HuH-7 (cell line): ENCODE measurements at places on chromosomes 7 and 10.

GRCh38 chr7:116780521-116780920 is 81.9 kb upstream of the CAPZA2 start:
- DNase-seq, result no peak

- no peak for DNase-seq
Measured at GRCh38 chr7:142616121-142616643, 133.1 kb upstream of the PRSS1 start.

- DNase-seq, result no peak
Measured at GRCh38 chr7:98618786-98619185, 1.7 kb downstream of the NPTX2 start.

- no peak for DNase-seq
Measured at GRCh38 chr10:35569111-35569707, 35.9 kb upstream of the GJD4 start.

DNA sequence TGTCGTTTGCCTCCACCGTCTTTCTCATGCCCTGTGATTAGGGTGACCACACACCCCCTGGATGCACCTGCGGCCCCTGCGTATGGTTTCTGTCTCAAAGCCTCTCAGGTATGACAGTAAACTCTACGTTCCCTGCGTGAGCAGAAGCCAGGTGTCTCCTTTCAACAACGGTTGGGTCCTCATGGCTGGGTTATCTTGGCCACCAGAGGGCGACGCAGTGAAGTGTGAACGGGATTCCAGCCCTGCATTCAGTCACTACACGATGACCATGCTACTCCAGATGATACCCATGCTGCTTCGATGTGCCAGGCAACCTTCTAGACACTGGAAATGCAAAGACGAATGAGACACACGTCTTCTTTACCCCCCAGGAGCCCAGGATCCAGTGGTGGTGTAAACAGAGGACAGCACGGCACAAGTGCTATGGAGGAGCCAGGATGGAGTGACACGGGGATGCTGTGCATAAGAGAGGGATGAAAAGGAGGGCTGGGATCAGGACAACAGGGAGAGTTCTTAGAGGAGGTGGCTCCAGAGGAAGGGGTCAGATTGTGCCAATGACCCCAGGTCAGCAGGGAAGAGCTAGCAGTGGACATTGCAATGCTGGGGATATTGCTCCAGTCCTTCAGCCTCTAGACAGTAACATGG is 228.1 kb upstream of the PFKP start:
- DNase-seq, result peak; percentile 72

DNA sequence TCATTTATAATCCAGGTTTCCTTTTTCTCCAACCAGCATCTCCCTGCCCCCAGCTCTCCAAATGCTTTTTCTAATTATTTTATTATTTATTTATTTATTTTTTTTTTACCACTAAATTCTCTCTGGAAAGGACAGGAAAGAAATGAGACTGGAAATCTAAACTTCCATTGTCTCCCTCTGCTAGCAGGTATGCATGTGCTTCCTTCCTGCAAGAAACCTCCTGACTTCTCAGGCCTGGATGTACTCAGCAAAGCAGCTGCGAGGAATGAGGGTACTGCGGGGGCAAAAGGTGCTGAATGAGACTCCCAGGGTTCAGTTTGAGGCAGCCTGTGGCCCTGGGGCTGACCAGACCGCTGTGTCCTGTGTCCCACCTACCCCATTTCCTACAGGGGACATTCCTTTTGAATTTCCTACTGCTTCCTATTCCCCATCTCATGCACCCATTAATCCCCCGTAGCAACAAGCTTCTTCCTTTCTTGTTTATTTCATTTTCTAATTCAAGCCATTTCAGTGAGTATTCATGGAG is 324.6 kb upstream of the IGFBP3 start:
- DNase-seq, result no peak

DNA sequence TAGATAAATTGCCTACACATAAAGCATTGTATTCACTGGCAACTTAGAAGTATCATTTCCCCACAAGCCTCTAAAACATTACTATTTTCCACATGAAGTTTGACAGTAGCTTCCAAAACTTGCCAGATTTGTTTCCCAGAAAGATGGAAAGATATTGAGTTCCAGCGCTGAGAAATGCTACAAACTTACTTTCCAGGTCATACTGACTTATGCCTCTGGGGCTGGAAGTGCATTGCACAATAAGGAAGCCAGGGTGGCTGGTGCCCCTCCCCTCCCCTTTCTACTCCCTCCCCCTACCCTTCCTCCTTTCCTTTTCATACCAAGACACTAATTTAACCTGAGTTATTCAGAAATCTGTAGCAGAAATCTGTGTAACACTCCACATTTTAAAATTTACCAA is 212.6 kb downstream of the WDR37 start:
- DNase-seq, result no peak

- DNase-seq, result no peak
Measured at GRCh38 chr7:121797657-121798452, 75.1 kb upstream of the PTPRZ1 start.

DNA sequence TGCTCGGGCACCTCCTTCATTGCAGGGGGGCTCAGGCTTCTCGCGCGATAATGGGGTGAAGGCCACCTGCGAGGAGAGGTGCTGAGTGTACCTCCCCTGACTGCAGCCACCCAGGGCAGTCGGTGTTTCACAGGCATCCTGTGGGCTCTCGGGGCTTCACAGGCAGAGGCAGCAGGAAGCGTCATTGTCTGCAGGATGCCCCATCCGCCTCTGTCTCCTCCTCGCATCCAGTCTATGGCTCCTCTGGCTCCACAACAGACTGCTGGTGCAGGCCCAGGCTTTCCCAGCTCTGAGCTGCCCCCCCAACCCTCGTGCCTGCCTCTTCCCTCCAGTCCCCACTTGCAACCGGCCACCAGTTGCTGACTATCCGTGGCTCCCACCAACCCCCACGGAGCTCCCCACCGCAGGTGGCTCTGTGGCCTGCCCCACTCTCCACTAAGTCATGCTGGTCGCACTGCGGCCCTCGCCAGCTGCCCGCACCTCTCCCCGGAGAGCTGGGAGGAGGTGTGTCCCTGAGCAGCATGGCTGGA is 36.5 kb downstream of the CAMK2B start:
- no peak for DNase-seq

DNA sequence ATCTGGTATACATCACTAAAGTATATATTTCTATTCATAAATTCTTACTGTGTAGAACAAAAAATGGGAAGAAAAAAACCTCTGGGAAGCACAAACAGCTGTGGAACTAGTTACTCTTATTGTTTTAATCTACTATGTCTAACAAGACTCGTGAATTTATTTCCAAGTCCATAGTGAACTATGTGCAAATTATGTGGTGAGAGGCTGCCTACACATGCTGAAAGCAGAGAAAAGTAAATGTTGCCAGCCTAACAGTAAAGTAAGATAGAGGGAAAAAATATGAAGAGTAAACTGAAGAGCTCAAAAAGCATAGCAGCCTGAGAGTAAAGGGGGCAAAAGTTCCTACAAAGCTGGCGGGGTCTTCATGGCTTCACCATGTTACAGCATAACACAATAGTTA is 3.0 kb downstream of the GDI2 start:
- DNase-seq, result no peak

GRCh38 chr7:55095672-55096071 is 76.9 kb downstream of the EGFR start:
- no peak for DNase-seq

- no peak for DNase-seq
Measured at GRCh38 chr7:95433129-95433528, 1.7 kb downstream of the PON2 start.

- DNase-seq, result no peak
Measured at GRCh38 chr7:112981966-112982365, 104.7 kb downstream of the GPR85 start.
